ENCODE measurements at places on chromosomes 4 and X.

- no peak for DNase-seq
These were observed 110.2 kb downstream of the APBB2 start for GRCh38 chr4:41104155-41104554.

DNA sequence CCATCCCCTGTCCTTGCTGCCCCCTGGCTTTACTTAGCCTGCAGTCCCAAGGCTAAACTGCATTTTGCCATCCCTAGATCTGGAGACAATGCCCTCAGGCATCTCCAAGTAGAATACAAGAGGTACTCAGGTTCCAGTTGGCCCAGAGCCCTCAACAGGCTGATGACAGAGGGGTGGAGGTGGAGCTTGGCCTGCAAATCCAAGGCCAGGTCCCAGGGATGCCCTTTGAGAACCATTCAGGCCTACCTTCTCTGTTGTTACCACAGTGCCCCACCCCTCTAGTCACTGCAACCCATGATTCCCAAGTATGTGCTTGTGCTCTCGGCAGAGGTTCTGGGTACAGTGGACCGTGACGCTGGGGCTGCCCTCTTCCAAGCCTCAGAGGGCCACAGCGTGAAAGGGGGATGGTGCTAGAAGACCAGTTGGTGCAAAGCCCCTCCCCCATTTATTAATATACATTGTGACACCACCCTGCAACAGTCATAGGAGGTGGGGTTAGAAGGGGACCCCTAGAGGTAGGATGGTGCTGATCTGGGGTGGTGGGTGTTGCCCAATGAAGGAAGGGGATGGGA lies 6.4 kb upstream of the UBA1 start:
- no peak for DNase-seq

- no peak for DNase-seq
These were observed 14.1 kb downstream of the CD40LG start for GRCh38 chrX:136662104-136662503.

DNA sequence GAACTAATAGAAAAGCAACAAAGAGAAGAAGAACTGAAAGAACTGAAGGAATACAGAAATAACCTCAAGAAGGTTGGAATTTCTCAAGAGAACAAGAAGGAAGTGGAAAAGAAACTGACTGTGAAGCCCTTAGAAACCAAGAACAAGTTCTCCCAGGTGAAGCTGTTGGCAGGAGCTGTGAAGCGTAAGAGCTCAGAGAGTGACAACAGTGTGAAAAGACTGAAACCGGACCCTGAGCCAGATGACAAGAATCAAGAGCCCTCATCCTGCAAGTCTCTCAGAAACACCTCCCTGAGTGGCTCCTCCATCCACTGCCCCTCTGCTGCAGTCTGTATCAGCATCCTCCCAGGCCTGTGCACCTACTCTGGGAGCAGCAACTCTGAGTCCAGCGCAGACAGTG lies 8.4 kb upstream of the FHDC1 start:
- no peak for DNase-seq

DNA sequence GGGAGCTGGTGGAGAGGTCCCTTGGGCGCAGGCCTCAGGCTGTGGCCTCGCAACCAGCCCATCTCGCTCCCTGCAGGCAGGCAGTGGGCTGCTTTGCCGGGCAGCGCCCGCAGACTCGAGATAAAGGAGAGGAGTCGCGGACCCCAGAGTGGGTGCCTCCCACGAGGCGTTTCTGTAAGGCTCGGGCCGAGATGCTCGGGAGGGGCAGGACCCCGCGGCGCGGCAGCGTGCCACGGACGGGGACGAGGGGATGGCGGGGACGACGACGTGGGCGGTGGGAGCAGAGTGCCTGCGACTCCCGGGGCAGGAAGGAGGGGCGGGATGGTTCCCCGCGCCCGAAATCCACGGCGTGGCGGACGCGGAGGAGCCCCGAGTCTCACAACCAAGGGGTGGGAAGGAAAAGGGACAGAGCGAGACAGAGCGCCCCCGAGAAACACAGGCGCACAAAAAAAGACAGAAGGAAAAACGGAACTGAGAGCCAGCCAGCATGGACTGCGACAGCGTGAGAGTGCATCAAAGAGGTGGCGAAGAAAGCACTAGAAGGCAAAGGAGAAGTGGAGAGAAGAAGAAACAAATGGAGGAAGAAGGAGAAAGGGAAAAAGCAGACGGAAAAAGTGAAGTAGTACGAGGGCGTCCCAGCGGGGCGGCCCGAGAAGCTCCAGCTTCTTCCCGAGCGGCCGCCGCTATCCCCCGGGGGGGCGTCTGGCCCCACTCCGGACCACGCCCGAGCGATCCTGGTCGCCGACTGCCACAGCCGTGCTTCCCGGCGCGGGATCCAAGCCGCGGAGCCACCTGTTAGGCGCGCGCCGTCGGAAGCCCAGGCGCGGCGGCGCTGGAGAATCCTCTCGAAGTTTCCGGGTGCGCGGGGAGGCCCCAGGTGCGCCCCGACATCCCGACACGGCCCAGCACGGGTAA lies 1.5 kb downstream of the BEND4 start:
- no peak for DNase-seq

- no peak for DNase-seq
These were observed 108.8 kb downstream of the NHSL2 start for GRCh38 chrX:72019487-72019886.

GRCh38 chr4:4969298-4969697 lies 50.0 kb downstream of the CYTL1 start:
- no peak for DNase-seq

DNA sequence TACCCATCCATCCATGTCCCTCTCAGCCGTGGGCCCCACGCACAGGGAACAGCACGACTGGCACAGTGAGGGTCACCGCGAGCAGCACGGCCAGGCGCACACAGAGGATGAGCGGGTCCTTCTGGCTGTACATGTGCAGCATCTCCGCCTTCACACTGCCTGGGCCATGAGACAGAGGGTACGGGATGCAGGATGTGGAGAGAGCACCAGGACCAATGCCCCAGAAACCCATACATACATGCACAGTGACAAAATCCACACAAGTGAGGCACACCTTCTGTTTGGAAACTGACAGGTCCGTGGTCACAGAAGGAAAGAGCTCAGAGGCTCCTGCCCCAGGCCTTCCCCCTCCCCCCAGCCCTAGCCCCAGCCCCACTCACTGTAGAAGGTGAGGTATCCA lies 9.5 kb downstream of the SLC38A5 start:
- no peak for DNase-seq

DNA sequence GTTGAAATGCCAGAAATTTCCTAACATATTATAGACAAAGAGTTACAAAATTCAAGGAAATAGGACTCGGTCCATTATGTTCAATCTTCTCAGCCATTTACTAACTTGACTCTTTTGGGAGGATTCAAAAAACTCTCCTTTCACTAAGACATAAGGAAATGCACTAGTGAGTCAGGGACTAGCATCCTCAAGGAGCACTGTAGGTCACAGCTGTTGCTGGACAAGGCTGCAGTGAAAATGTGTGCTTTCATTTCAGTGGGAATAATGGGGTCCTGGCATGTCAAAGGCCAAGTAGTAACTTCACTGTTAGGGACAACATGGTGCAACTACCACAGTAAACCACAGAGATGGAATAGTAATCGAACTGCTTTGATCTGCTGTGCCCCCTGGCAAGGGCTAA lies 56.9 kb upstream of the ABCG2 start:
- no peak for DNase-seq

DNA sequence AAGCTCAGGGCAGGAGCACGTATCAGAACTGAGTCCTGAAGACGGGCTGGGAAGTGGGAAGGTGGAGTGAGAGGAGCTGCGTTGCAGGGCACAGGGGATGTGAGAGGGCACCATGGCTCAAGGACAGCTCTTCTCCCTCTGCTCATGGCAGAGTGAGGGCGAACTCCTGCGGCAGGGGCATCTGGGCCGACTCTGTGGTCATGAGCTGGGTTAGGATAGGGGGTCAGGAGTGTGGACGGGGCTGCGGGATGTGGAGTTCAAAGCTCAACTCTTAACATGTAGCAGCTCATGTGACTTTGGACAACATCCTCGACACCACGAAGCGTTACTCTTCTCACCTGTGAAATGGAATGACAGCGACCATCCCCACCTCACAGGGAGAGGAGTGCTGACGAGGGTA lies 19.4 kb upstream of the SORCS2 start:
- no peak for DNase-seq

DNA sequence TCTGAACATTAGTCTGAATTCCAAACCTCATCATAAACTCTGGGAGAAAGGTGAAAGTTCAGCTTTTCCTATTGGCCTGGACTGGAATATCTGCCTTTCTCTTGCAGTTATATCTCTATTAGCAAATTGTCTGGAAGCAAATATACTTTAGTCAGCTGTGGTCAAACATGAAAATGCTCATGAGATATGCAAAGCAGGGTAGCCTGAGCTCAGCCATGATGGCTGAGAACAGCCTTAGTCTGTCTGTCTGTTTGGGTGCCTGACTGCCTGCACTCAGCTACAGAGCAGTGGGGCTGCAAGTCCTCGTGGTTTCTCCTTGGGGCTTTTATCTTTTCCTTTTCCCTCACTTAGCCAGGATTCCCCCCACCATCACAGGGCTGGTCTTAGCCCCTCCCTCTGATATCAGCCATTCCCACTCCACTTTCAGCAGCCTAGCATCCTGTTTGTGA lies 19.5 kb upstream of the PGRMC2 start:
- DNase-seq, result no peak

GRCh38 chr4:106850691-106851090 lies 185.4 kb downstream of the DKK2 start:
- DNase-seq, result no peak

- DNase-seq, result no peak
These were observed 138.4 kb upstream of the HCCS start for GRCh38 chrX:10972706-10973105.

GRCh38 chrX:96838537-96838936 lies 45.2 kb upstream of the RPA4 start:
- DNase-seq, result no peak

DNA sequence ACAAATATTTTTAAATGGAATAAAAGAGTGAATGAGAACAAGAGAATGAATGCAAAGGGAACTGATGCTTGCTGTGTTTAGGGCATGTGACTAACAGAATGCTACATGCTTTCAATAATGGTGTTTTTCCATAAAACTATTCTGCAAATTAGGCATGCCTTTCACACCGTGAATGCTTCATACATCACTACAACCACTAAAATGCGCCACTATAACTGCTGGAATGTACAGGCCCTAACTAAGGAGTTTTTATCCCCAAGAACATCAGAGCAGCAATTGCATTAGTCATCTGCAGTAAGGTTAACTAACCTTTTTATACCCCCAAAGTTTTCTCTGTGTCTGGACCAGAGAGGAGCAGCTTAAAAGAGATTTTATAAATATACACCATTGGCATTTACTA lies 190.4 kb downstream of the ARAP2 start:
- no peak for DNase-seq

DNA sequence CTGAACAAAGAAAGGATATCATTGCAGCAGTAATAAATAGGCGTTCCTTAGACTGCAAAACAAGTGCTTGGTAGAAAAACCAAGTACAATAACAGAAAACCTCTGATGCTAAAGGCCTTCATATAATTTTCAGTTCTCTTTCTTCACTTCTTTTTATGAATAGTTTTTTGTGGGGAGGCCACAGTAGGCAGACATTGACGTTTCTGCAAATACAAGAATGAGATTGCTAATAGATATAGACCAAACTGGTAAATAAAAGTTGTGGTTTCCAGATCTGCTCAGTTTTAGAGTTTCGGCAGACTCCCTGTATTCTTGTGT lies 57.0 kb upstream of the RAP1GDS1 start:
- no peak for DNase-seq

Measured in glomerular endothelial cell (primary cell).